ENCODE measurements at places on chromosomes 5 and 9.

DNA sequence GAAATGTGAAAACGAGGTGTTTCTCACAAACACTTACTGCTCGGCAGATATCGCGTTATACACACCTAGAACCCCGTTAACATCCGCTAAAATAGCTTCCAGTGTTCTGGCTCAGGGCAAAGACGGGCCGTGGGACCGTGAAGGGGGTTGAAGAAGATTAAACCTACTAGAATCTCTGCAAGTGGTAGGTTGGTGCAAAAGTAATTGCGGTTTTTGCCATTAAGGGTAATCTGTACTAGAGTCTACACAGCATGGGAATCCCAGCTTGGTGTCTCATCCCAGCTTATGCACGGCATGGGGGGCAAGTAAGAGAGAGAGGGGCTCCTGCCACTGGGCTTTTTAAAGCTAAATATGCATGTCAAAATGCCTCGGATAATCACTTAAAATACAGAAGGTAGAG is 43.9 kb downstream of the HRH2 start:
- no peak for DNase-seq

DNA sequence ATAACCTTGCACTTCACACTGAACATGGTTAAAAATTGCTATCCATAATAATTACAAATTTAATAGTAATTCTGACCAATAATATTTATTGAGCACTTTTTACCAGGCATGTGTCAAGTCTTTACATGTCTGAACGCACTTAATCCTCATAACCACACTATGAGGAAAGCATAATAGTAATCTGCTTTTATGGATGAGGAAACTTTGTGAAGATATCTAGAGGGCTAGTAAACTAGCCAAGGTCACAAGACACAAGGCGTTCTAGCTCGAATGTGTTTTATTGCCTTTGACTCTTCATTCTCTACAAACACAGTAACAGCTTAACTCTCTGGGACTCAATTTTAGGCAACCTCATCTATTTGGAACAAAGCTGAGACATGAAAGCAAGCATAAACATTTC is 205.1 kb downstream of the ARHGEF28 start:
- no peak for DNase-seq

- no peak for DNase-seq
These were observed 49.9 kb downstream of the LMX1B start for GRCh38 chr9:126663661-126664072.

DNA sequence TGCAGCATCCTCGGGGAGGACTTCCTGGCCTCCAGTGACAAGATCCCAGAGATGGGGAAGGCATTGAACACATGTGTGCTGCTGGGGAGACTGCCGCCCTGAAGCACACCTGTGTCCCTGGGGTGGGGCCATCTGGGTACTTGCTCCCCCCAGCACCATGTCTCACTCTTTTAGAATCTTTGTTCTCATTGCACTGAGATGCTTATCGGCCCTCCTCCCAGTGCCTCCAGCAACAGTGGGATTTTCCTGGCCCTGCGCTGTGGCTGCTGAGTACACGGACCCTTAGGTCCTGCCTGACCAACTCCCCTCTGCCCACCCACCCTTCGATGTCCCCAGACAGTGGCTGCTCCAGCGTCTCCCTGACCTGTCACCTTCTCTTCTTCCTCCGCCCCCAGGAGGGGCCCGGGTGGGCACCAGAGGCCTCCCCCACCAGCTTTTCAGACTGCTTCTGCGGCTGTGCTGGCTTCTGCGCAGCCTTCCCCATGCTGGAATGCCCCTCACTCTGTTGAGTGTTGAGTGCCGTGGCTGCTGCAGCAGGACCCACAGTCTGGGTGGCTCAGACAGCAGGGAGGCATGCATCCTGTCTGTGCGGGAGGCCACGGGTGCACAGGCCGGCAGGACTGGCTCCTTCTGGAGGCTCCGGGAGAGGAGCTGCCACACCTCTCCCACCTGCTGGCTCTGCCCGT is 145.9 kb upstream of the IRX2 start:
- DNase-seq: no peak

DNA sequence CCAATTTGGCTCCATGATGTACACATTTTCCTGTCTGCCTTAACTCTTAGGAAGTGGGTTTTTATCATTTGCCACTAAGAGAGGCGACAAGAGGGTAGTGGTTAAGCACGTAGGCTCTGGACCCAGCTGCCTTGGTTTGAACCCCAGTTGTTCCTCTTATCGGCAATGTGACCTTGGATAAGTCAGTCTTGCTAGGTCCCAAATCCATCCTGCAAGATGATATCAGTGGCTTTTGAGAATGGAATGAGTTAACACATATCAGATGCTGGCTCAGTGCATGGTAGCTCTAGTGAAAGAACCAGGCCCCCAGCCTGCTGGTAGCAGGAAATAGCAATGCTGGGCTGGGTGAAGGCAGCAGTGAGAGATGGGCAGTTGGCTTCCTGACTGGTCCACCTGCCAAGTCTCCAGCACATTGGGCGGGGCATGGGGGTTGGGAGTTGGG is 72.5 kb downstream of the STK10 start:
- no peak for DNase-seq

- DNase-seq: no peak
These were observed 51.7 kb downstream of the CPLANE1 start for GRCh38 chr5:37197340-37198050.

- DNase-seq: no peak
These were observed 10.8 kb downstream of the OR13J1 start for GRCh38 chr9:35859310-35859989.

DNA sequence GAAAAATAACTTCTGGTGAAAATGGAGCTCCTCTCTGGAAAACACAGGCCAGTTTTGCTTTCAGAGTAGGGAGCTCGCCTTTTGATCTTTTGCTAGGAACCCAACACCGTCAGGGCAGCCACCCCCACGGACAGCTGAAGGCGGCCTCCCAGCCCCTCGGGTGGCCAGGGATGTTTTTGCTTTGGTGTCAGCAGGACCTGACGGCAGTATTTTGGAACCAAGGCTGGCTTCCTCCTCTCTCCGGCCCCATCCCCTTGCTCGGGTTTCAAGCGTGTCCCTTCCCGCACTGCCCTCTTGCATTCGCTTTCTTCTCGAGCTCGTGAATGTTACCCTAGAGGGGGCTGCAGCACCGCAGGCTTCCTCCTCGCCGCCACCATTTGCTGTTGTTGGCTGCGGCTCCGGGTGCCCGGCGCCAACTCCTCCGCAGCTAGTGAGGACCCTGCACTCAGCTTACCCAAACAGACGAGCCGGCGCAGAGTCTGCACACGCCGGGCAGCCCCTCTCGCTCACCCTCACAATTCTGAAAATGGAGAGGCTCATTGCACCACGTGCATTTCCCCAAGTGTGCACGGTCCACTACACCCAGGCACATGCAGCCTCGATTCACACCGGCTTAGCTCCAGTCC is 35.5 kb upstream of the ADAMTSL1 start:
- no peak for DNase-seq

GRCh38 chr5:95583992-95584391 is 29.1 kb downstream of the ARSK start:
- DNase-seq: no peak

DNA sequence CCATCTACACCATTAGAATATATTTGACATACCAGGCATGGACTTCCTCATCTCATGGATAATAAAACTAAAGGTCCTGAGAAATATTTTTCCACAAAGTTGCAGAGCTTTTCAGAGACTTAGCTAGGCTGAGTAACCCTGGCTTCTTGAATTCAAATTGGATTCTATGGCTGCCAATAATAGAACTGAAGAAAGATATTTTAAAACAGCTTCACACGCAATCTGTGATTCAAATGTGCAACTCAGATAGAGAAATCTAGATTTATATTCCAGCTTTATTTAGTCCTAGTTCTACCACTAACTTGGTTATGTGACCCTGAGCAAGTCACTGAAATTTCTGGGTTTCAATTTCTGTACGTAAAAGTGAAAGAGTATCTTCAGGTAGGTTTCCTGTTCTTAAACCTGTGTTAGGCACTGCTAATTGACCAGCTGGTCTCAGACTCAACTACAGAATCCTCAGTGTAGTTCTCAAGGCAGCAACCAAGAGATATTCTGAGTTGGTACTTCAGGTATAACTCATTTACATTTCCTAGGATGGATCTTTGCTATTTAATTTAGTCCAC is 235.3 kb downstream of the GABRB2 start:
- DNase-seq: no peak

DNA sequence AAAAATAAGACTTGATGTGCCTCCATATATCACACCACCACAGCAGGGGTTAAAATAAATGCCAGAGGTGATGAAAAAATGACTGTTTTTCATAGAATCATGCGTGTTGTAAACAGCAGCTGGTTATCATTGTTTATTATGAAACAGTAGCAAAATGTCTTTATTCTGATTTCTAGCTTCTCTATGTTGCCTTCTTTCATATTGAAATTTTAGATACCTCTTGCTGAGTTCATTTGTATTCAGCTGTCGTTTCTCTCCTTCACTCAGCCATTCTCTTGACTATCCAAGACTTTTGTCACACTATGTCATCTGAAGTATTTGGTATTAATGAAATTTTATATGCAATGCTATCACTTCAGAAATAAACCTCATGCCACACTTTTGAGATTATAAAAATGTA is 465.0 kb downstream of the TAF11L14 start:
- no peak for DNase-seq

DNA sequence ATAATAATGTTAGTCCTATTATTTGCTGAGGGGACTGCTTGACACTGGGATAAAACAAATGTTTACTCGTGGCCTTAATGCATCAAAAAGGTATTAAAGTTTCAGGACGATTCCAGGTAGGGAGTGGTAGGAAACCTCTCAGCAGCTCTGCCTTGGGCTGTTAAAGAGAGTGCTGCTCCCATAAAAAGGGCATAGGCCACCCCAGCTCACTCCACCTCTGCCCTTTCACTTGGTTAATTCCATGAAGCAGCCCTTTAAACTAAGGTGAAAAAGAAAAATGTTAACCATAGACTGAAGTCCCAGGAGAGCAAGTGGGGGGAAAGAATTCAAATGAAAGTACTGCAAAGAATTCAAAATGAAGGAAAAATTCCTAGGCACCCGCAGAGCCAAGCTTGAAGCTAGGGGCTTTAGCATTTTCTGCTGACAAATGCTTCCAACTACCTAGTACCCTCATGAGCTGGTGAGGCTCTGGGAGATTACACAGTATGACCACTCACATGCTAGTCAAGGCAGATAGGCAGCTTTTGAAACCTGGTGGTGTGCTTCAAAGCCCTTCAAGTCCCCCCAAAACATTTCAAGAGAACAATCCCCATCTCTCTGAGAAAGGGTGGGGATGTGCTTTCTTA is 8.5 kb downstream of the KLF9 start:
- no peak for DNase-seq

DNA sequence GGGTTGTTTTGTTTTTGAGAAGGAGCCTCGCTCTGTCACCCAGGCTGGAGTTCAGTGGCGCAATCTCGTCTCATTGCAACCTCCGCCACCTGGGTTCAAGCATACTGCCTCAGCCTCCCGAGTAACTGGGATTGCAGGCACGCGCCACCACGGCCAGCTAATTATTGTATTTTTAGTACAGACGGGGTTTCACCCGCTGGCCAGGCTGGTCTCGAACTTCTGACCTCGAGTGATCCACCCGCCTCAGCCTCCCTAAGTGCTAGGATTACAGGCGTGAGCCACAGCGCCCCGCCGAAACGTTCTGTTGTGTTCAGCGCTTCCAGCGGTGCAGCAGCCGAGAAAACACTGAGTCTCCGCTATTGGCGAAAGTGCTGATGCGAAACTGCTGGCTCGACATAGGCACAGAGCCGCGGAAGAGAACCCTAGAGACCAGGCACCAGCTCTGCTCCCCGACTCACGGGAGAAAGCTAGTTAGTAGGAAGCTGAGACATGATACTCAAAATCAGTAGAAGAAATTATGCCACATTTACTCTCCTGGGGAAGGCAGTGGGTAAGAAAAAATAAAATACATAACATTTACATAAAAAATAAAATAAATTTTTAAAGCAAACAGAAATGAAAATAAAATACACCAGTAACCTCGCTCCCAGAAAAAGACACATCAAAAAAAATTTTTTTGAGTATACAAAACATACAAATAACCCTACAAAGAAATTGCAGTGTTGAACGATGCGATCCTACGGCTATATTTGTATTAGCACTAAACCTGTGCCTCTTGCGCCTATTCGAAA is 31.6 kb downstream of the ANXA2R start:
- peak; percentile 90 for DNase-seq

DNA sequence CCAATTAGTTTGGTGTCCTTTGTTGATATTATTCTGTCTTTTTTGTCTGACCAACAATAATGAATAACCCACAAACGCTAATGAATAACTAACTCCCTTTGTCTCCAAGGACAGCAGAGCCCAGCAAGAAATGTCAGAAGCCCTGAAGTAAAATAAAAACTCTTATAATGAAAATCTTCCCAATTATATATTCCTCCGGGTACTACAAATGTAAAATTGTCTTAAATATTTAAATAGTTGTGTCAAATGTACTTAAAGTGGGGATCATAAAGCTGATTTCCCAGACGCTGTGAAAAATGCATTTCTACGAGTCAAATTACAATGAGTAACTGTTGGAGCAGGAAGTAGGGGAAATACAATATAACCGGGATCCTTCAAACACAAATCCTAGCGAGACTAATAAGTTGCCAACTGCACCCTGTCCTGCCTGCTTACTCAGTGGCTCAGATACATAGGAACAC is 22.3 kb downstream of the GLIS3 start:
- no peak for DNase-seq

GRCh38 chr5:153654504-153655200 is 164.2 kb downstream of the GRIA1 start:
- DNase-seq: no peak

DNA sequence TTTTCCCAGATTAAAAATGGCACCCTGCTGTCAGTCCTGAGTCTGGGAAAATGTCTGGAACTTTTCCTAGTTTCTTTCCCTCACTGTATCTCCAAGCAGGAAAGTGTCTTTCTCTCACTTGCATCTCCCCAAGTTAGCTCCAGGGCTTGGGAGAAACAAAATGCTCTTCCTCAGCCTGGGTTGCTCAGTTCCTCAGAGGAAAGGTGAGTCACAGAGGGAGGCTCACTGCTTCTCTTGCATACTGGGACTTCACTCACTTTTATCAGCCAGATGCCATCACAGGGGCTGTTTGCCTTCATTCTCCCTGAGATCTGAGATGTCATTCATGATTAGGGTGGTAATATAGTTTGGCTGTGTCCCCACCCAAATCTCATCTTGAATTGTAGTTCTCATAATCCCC is 519.9 kb downstream of the SEMA5A start:
- no peak for DNase-seq

DNA sequence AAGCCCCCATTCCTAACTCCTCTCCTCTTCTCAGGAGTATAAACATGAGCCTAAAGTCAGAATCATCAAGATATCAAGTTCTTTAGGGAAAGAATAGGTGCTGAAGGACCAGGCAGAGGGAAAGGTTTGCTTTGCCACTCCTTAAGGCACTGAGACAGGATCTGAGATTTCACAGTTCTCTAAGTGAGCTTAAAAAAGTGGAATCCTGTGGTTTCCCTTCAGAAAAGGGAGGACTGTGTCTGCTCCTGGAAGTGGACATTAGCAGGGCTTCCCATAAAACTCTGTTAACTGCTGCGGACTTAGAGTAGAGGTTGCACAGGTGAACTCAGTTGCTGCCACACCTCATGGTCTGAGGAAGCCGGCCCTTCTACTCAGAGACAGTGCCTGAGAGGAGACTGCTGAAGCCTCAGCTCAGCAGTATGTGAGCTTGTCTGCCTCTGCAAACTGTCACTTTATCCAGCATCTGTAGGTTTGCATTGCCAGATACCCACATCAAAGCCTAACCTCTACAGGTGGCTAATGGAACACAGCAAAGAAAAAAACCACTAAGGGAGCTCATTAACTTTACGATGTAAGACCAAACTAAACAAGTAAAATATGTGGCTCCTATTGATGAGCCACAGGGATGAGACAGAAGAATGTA is 42.9 kb downstream of the RIC1 start:
- no peak for DNase-seq
